Right lung (tissue), 10 donors: ENCODE measurements at places on chromosomes 5 and 9. TPM values are rescaled to one million over a fixed set of nuclear protein-coding genes. Genes with fewer than 3 reads are reported as not detected.

Gene ADAMTS6
- 7.3 TPM for polyA plus RNA-seq

DNA sequence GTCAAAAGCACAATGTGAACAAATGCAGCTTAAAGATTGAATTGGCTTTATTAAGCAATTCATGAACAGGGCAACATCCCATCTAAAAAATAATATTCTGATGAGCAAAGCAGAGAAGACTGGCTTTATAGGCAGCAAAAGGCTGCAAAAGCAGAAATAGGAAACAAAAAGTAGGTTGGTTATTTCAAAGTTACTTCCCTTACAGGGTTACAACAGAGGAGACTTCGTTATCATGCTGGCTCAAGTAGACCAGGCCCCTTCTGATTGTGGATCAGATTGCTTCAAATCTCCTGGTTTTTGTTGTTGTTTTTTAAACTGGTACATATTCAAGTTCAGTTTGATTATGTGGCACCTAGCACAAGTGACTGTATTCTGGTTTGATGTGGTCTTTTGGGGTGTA, 73.1 kb downstream of the MAN2A1 start:
- no peak for DNase-seq

GRCh38 chr9:26947736-26948135, 694 bp upstream of the PLAA start:
- no peak for DNase-seq

GRCh38 chr5:93580063-93580926, 724 bp downstream of the NR2F1-AS1 start:
- DNase-seq: peak; percentile 54

DNA sequence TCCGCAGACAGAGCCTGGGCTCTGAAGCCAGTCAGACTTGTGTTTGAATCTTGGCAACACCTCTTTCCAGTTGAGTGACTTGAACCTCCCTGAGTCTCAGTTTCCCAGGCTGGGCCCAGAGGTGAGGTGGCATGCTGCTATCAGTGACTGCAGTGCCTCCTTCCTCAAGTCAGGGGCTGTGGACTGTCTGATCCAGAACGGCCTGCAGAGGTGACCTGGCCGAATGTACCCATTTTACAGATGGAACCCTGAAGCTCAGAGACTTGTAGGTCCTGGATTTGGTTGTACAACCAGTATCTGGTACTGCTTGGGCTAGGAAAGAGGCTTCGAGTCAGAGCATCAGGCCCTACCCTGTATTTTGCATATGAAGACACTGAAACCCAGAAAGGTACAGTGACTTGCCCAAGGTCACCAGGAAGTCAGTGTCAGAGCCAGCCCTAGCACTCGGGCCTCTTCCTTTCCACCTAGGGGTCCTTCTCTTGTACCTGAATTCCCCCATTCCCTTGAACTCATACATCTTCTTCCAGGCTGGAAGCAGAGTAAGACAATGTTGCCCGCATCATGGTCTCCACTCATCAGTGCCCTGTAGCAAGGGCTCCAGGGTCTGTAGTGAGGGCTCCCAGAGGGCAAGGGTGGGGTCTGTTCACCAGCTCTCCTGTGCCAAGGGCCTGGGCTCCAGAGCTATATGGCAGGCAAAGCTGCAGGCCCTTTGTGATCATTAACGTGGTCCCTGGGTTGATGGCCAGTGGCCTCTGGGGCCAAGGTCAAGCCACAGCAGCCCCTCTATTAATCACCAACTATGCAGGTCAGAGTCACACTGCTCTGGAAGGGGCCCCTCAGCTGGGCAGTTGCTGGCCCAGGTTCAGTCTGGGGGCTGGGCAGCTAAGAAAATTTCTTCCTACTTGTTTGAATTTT, 28.5 kb downstream of the GSN start:
- DNase-seq: no peak

- no peak for DNase-seq
Observed at GRCh38 chr5:113663879-113664541, 150.5 kb downstream of the YTHDC2 start.
